ENCODE measurements at places on chromosomes 13 and 19. TPM values are rescaled to one million over a fixed set of nuclear protein-coding genes. Genes with fewer than 3 reads are reported as not detected.

DNA sequence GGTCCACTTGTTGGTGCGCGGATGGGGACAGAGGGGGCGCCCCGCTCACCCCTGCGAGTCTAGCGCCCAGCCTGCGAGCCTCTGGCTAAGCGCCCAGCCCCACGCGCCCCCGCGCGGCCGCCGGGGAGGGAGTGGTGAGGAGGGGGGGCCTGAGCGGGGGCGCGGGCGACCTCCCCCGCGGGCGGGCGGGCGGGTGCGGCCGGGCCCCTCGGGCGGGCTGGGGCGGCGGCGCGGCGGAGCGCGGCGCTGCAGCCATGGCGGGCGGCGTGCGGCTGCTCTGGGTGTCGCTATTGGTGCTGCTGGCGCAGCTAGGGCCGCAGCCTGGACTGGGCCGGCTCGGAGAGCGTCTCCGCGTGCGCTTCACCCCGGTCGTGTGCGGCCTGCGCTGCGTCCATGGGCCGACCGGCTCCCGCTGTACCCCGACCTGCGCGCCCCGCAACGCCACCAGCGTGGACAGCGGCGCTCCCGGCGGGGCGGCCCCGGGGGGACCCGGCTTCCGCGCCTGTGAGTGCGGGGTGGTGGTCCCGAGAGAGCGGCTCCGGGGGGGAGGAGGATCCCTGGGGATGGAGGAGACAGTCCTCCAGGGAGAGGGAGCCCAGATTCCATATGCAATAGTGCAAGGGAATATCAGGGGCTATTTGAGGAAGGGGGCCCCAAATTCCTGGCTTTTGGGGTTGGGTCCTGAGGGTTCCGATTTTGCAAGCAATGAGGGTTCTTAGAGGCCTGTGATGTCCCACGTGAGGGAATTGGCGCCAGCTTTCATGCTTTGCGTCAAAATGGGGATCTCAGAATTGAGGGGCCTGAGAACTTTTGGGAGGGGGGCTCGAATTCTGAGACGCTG lies at the start of gene LTBP4:
TSS of gene LTBP4 (plus strand) at position 236 of the 841 bp plus-strand sequence. CDS start at position 255, 19 bp downstream.
- no peak for DNase-seq
- H3K36me3 ChIP-seq = no peaks in the 10 kb centered on the region
- H3K4me3 ChIP-seq = peak within 1 kb of the TSS; percentile 52
- peaks cover 42% of the 10 kb centered on the region for H3K27me3 ChIP-seq

DNA sequence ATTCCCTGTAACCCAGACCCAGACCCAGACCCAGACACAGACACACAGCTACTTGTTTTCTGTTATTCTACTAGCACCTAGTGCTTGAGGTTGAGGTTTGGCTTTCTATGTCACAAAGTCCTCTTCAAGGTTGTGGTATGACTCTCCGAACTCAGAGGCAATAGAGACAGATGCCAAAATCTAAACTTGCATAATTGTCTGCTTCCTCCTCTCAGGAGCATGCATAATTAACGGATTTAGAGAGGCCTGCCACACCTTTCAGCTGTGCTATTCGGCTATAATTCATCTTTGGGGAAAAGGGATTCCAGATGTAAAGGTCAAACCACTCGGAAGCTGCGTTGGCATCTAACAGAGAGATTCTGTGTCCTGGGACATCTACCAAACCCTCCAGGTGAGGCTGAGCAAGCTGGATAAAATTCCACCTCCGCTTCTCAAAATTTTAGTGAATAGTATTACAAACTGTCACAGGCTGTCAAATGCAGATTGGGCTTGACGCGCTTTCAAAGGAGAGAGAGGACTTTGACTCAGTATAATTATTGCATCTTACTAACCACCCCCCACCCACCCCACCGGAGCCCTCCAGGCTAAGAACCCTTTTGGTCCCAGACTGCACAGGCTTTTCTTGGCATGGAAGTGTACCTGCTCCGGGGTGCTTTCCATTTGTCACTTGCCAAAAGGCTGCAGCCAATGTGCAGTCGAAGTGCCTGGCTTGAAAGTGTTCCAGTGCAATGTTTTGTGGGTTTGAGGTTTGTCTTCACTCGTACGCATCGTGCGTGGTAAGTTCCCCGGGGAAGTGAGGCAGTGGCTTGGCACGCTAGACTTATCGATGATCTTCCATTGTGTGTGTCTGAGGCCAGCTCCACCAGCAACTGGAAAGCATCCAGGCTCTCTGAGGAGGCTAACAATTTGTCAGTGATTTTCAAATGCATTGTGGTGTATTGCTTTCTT lies 194.1 kb downstream of the TDRD3 start:
- no peaks in the 10 kb centered on the region for H3K36me3 ChIP-seq
- H3K4me1 ChIP-seq = no peaks in the 10 kb centered on the region
- no peaks in the 10 kb centered on the region for H3K27me3 ChIP-seq

- DNase-seq = no peak
- no peak overlapping the region for H3K27ac ChIP-seq
- H3K4me3 ChIP-seq = no peak overlapping the region
- no peaks in the 10 kb centered on the region for H3K4me1 ChIP-seq
- H3K27me3 ChIP-seq = no peaks in the 10 kb centered on the region
Measured at GRCh38 chr13:82848766-82849165, 1033.5 kb downstream of the SLITRK1 start.

DNA sequence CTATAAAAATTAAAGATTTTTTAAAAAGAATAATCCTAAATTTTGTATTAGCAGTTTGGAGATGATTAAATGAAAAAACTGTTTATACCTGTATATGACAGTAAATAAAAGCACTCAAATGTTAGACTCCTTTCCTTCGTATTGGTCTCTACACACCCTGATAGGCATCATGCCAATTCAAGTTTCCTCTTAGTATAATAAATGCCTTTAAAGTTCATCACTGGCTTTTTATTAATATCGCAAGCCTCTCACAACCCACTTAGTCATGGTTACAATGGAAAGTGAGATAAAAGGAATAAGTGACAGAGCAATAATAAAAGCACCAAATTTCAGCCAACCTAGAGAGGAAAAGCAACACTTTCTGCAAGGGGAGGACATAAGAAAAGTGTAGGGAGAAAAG lies 102.2 kb downstream of the PIBF1 start:
- H3K27me3 ChIP-seq = no peaks in the 10 kb centered on the region
- H3K36me3 ChIP-seq = peaks cover 4% of the 10 kb centered on the region
- DNase-seq = no peak
- no peak overlapping the region for H3K27ac ChIP-seq
- H3K4me1 ChIP-seq = no peaks in the 10 kb centered on the region

GRCh38 chr13:102089177-102089576 lies 312.7 kb downstream of the FGF14 start:
- no peaks in the 10 kb centered on the region for H3K36me3 ChIP-seq
- no peak for DNase-seq
- no peaks in the 10 kb centered on the region for H3K27me3 ChIP-seq
- H3K4me3 ChIP-seq = no peak overlapping the region
- no peaks in the 10 kb centered on the region for H3K4me1 ChIP-seq

DNA sequence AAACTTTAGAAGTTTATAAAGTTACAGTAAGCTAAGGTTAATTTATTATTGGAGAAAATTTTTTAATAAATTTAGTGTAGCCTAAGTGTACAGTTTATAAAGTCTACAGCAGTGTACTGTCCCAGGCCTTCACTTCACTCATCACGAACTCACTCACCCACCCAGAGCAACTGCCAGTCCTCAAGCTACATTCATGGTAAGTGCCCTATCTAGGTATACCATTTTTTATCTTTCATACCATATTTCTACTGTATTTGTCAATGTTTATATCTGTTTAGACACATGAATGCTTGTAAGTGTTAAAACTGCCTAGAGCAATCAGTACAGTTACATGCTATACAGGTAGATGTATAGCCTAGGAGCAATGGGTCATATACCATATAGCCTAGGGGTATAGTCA lies 12.5 kb downstream of the INTS6 start:
- no peaks in the 10 kb centered on the region for H3K36me3 ChIP-seq
- H3K4me3 ChIP-seq = no peak overlapping the region
- no peaks in the 10 kb centered on the region for H3K27me3 ChIP-seq
- no peak for DNase-seq

GRCh38 chr19:19535311-19536191 lies 2.5 kb upstream of the CILP2 start:
- no peak overlapping the region for H3K27ac ChIP-seq
- H3K27me3 ChIP-seq = peaks cover 40% of the 10 kb centered on the region
- H3K36me3 ChIP-seq = peaks cover 3% of the 10 kb centered on the region
- H3K4me3 ChIP-seq = no peak overlapping the region
- no peak for DNase-seq
- H3K4me1 ChIP-seq = peaks cover 6% of the 10 kb centered on the region

GRCh38 chr13:95841894-95842293 lies 165.0 kb downstream of the DNAJC3 start:
- H3K36me3 ChIP-seq = no peaks in the 10 kb centered on the region
- no peaks in the 10 kb centered on the region for H3K27me3 ChIP-seq
- no peak overlapping the region for H3K4me3 ChIP-seq
- no peak overlapping the region for H3K27ac ChIP-seq

The GPR12 gene
- 0.97 TPM for polyA plus RNA-seq

All from large intestine (tissue), 12 donors.